Fibroblast of skin of scalp (primary cell): ENCODE measurements at places on chromosomes 12 and 14.

DNA sequence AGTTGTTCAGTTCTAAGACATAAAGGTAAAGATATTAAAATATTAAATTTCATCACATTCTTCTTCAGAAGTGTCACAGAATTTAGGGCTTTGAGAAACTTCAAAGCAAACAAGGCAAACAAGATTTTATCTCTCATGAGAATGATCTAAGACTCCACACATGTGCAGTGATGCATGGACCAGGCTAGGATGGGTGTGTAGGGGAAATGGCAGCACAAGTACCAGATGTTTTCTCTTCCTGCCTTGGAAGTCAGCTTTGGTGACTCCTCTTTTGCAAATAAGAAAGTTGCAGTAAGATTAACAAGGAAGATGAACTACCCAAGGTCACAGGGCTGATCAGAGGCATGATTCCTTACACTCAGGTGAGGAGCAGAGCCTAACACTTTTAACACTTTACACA is 163.8 kb upstream of the LMNTD1 start:
- DNase-seq, result no peak

DNA sequence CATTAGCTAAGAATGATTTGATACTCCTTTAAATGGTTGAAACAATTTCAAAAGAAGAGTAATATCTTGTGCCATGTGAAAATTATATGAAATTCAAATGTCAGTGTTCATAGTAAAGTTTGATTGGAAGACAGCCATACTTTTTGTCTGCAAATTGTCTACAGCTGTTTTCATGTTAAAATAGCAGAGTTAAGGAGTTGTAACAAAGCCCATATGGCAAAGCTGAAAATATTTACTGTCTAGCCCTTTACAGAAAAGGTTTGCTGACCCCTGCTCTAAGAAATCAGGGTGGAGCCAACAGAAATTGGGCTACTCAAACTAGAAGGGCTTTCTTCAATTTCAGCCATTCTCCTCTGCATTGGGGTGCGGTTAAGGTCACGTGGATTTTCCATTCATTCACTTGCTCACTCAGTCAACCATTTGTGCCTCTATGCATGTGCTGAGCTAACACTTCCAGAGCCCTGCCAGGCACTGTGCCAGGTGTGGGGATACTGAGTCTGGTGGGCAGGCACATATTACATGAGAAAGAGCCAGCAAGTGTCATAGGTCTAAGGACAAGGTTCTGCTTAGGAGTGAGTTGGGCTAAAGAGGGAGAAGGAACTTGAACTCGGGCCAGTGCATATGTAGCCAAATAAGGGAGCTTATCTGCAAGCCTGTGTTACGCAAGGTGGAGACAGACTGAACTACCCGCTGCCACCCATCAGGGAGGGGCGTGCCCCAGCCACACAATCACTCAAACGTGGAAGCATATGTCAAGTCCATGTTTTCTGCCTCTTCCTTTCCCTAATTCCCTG is 139.8 kb upstream of the NOS1 start:
- no peak for DNase-seq

- DNase-seq, result no peak
Observed at GRCh38 chr14:102662636-102663430, 70.4 kb downstream of the RCOR1 start.

DNA sequence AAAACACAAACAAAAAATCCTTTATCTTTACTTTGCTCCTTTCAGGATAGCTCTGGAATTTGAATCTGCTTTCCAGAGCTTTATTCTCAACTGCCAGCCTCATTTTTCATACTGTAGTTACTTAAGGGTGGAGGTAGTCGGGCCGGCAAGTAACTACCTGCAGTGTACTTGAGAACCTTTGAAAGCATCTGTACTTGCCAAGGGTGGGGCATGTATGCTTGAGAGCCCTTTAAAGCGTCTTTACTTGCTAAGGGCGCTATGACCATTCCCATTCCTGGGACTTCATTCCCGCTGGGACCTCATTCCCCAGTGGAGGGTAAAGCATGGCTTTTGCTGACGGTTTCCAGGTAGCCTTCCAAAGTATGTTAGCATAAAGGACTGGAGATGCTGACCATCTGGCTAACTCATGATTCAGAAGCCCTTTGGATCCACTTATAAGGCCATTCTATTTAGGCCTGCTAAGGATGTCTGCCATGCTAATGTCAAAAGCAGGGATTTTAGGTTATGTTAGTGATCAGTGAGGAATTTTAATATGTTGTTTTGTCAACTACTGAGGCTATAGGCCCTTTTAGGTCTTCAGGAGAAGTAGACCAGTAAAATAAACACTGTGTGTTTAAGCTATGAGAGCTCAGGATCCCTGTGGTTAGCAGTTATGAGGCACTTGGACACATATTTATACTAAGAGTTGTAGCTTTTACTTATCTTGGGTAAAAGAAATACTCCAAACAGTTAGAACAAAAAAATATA is 74.9 kb downstream of the CRADD start:
- peak; percentile 80 for DNase-seq
